ENCODE measurements at places on chromosomes 1 and 21. TPM values are rescaled to one million over a fixed set of nuclear protein-coding genes. Genes with fewer than 3 reads are reported as not detected.

PTGFR gene
- 0.12 TPM for total RNA-seq

DNM3 gene
- total RNA-seq: 0.99 TPM

GRCh38 chr1:154485910-154486496 is 16.0 kb upstream of the TDRD10 start:
- DNase-seq: no peak

DNA sequence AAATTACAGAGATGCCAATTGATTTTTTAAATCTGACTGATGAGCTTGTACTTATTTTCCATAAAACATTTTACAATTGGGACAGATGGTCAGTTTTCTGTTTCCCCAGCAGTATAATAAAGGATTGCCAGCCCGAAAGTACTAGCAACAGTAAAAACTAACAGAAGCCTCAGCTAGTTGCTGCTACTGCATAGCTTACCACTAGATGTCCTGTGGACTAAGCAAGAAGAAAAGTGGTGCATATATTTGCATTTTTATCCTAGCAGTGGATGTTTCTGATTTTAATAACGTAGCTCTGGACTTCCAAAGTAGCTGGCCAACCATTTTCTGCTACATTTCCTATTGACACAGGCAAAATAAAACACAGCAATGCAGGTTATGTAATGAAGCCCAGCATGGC is 241.5 kb downstream of the BARHL2 start:
- DNase-seq: peak; percentile 3

DNA sequence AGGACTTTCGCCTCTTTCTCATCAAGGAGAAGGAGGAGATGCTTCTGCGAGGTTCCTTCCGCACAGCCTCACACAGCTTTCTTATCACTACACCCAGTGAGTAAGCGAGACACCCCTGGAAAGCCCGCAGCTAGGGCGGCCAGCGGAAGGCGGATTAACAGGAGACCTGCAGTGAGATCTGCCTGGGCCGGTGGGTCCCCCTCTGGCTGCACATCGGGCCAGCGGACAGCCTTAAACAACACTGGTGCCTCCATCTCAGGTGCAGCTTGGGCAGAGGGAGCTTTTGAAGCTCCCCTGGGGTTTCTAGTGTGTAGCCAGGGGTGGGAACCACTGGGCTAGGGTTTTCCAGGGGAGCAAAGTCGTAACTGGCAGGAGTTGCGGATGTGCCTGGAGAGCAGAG is 17.5 kb upstream of the MTARC1 start:
- no peak for DNase-seq

S100A16 gene
- total RNA-seq: 25.1 TPM

DNA sequence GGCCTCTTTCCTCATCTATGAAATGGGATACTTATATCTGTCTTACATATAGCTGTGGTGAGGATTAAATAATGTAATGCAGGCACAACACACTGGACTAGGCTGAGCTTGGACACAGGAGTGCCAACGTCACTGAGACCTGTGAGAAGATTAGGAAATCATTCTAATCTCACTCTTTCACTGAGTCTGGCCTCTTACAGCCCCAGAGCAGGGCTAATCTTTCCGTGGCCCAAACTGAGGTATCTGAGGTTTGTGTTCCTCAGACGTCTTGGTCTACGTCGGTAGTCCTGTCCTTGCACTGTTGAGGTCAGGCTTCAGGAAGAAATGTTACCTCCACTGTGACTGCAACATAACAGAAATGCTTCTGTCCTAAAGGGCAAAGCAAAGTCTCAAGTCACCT is 22.6 kb upstream of the A3GALT2 start:
- DNase-seq: no peak

GRCh38 chr1:150273311-150273710 is 721 bp downstream of the C1orf54 start:
- no peak for DNase-seq

HAO2 gene
- total RNA-seq: not detected

GJA5 gene
- 0.41 TPM for total RNA-seq

TP73 gene
- total RNA-seq: 2.0 TPM

S1PR1 gene
- 4.9 TPM for total RNA-seq

DNA sequence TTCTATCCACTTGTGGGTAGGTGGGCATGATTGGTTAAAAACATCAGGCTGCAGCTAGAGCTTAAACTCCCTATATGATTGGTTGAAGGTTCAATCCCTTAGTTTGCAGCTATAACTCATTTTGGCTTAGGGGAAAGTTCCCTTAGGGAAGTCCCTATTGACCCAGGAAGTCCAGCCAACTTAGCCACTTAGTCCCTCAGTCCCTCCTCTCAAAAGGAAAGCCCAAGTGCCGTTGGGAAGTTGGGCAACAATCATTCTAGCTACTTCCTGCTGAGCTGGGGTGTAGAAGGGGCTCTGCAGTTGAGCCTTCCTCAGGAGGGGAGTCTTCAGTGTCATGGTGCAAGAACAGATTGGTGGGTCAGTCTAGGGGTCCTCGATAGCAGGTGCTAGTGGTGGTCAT is 12.2 kb downstream of the MSTO1 start:
- no peak for DNase-seq

GIPC2 gene
- total RNA-seq: 0.02 TPM

ICOSLG gene
- 0.33 TPM for total RNA-seq

- peak; percentile 19 for DNase-seq
These were observed 356.0 kb downstream of the S1PR1 start for GRCh38 chr1:101592845-101593244.

GRCh38 chr1:202728951-202729350 is 18.7 kb upstream of the SYT2 start:
- DNase-seq: no peak

FAM78B gene
- total RNA-seq: 0.72 TPM

LAPTM5 gene
- 0.10 TPM for total RNA-seq

DNA sequence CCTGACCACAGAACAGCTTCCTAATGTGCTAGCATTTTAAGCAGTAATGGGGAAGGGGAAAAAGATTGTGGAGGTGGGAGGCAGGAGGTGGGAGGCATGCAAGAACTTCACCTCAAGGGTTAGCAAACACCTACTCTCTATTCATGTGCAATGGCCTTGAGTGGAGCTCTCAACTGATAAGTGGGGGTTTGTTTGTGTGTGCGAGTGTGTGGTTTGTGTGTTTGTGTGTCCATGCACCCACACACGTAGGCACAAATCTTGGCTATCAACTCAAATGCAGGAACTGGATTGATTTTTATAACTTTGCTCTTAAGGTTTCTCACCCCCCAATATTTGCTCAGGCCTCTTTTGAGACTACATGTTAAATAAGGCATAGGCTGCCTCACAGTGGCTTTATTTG is 78.6 kb downstream of the SYT6 start:
- DNase-seq: no peak

Measured in H4 (cell line).